ENCODE measurements at places on chromosomes 3 and 15.

DNA sequence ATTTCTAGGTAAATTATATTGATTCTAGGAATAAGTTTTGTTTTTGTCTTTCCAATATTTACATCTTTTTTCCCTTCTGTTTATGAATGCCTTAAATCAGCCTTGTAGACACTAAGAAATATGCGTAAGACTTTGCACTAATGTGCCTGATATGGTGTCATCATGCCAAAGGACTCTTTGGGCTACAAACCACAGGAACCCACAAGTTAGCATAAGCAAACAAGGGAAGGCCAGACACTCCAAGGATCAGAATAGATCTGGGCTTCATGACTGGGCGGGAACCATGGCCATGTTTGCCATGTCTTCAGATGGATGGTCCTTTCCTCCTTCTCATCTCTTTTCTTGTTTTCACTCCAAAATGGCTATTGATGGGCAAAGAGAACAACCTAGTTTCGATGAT is 242.2 kb upstream of the CHRNA7 start:
- no peak for DNase-seq

GRCh38 chr3:139586420-139587017 is 47.0 kb upstream of the RBP1 start:
- DNase-seq, result no peak

DNA sequence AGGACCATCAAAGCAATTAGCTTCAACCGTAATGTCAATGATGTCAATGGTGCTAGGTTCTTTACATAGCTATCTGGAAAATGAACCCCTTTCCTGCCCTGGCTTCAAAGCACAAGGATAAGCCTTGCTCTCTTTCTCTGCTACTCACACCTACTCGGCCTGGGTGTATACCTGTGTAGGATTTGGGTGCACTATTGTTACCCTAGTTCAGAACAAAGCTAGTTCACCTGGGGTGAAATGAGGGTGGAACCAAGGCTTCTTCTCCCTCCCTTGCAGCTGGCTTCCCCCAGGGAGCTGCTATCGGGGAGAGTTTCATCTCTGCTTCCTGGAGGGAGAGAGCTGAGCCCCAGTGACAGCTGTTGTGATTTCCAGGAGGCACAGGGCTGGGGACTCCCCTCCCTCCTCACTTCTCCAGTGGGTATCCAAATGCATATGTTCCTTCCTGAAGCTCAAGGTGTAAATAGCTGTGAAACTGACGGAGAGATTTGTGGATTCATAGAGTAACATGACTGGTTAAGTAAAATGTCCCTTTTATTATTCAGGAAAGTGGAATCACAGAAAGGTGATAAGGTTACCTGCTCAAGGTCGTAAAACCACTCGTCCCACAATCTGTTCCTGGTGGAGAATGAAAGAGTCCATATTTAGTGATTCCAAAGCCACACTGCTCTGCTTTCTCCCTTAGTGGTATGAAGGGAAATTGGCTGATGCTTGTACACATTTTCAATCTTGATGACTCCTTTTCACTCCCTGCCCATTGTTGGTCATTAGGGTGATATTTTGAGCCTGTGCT is 11.8 kb upstream of the C3orf70 start:
- DNase-seq, result no peak

- no peak for DNase-seq
Observed at GRCh38 chr15:91135201-91136130, 35.4 kb downstream of the SV2B start.

DNA sequence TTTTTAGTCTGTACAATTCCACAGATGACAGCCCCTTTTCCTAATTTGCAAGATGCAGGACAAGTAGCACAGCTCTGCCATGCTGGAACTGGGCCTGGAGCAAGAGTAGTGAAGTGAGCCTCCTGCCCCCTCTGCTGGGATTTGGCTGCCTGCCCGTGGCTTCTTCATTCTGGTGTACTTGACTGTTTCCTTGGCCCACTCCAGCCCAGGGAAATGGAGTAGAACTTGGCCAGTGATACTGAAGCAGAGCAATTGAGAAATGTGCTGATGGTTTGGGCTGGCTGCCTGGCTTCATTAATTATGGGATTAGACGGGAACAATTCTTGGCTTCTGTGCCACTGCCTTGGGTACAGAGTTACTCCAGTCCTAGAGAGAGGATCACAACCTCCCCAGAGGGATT is 2.8 kb downstream of the GPD1L start:
- no peak for DNase-seq

- DNase-seq, result no peak
Observed at GRCh38 chr3:73461547-73461946, 163.2 kb downstream of the PDZRN3 start.

- no peak for DNase-seq
Observed at GRCh38 chr3:70308760-70309159, 3.7 kb downstream of the MDFIC2 start.

GRCh38 chr15:66066481-66066880 is 187.1 kb downstream of the MEGF11 start:
- DNase-seq, result no peak

DNA sequence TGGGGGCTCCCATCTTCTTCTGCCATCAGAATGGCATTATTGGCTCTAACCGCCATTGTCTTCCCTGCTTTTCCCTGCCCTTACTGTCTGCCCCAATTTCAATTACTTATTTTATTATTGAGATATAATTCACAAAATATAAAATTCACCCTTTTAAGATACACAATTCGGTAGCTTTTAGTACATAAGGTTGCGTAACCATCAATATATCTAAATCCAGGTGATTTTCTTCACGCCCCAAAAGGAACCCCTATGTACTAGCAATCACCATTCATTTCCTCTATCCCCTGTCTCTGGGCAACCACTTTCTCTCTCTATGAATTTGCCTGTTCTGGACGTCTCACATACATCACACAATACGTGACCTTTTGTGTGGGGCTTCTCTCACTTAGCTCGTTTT is 18.0 kb downstream of the RBP2 start:
- no peak for DNase-seq

DNA sequence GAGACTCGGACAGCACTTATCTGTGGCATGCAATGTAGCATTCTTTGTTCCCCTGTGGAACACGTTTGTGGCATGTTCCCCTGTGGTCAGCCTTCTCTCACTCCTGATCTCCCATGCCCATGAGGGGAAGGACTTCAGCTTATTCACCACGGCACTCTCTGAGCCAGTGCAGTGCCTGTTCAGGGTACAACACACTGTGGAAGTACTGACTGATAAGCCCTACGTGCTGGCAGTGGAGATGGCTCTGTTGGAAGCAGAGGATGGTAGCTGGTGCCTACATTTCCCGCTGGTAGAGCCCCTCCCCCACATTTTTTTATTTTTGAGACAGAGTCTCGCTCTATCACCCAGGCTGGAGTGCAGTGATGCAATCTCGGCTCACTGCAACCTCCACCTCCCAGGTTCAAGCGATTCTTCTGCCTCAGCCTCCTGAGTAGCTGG is 43.5 kb upstream of the ETV5 start:
- no peak for DNase-seq

DNA sequence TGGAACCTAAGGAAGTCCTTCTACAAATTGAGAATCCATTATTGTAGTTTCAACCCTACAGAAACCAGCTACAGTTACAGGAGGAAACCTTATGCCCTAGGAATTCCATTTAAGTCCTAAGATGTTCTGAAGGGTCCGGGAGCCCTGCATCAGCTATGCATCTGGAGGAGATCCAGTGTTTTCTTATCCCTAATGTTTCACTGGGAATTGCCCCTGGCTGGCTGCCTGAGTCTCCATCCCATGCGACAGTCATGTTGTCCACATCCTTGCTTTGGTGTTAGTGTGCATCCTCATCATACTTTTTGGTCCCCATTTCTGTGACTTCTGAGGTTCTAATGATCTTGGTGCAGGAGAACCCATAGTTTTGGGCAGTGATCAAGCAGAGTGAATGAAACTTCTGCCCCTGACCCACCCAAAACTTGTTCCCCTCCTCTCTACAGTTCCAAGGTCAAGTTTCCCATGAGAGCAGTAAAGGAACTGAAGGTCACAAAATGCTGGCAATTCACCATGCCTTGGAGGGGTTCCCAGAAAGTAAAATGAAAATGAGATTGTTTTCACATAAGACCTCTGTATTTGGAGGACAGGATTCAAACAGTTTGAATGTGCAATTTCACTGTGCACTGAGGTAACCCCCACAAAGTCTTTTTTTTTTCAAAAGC is 121.9 kb upstream of the PHLDB2 start:
- no peak for DNase-seq

DNA sequence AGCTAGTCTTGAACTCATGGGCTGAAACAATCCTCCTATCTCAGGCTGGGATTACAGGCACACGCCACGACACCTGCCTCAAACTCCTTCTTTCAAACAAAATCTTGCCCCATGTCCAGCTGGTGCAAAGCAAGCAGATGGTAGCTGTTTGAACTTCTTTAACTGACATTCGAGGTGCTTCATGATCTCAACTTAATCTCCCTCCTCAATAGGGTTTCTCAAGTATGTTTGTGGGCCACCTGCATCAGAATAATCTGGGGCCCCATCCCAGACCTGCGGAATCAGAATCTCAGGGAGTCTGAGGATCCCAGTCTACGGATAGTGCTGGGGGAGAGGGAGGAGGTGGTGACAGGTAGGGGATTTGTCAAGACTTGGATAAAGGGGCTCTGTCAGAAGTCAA is 20.9 kb upstream of the TRH start:
- DNase-seq, result no peak

- peak; percentile 12 for DNase-seq
Observed at GRCh38 chr3:5187920-5188418, 462 bp downstream of the EDEM1 start.

DNA sequence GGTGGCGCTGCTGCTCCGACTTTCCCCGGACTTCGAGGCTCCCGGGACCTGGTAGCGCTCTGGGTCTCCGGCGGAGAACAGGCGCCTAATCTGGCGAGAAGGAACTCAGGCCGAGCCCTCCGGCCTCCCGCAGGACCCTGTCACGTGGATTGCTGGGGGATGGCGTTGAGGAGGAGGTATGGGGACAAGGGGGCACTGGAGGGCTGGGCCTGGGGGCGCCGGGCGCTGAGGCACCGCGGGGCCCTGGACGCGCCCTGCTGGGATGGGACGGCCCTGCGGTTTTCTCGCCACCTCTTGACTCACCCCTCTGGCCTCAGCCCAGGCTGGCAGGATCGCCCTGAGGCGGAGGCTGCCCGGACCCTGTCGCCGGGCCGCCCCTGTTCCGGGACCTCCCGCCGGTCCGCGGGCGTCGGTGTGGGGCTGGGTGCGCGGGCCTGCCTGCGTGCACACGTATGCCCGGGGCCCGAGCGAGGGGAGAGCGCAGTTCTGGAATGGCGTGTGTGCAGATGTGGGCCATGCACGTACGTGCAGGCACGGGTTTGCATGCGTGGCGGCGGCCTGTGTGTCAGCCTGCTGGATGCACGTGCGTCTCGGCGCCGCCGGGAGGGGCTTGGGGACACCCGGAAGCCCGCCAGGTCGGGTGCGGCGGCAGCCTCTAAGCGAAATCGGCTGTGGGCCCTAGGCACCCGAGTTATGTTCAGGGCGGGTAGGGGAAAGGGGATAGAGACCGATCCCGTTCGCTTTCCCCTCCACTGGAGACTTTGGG is 752 bp downstream of the C15orf39 start:
- DNase-seq, result peak; percentile 78

DNA sequence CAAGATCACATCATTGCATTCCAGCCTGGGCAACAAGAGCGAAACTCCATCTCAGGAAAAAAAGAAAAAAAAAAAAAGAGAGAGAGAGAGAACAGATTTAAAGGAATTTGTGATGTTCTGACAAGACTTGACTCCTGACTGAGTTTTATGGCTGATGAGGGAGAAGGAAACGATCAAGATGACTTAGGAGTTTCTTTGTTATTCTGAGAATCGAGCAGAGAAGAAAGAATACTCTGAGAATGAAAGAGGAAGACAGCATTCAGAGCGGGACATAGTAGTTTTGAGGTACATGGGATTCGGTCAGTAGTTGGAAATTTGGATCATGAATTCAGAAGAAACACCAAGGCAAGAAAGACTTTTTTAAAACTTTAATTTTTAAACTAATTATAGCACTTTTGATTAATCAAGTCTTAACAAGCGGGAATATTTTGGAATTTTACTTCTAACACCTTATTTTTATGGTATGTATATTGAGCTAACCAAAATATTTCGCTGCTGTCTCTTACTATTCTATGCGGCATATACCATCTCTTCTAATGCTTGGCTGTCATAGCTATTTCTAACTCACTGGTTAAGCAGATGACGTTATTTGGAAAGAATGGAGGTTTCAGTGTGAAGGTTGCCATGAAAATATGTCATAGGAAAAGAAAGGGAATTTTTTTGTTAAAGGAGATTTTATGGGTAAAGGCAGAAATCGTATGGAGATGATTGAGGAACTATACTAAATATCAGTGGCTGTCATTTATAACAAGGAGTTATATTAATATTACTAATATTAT is 644.1 kb downstream of the RBMS3 start:
- no peak for DNase-seq

DNA sequence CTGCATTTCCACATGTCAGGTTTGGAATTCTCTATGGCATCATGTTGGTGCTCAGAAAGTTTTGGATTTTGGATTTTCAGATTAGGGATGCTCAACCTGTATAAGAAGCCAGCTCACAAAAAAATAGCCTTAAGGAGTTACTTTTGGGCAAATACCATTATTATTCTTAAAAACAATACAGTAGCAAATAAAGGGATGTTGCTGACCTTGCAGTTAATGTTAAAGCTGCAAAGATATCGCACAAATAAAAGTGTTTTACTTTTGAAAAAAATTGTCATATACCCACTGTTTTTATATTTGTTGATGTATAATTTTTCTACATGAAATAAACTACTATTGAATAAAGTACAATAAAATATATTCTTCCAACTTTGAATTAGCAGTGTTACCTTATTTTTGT is 60.1 kb downstream of the LYSMD4 start:
- DNase-seq, result no peak

DNA sequence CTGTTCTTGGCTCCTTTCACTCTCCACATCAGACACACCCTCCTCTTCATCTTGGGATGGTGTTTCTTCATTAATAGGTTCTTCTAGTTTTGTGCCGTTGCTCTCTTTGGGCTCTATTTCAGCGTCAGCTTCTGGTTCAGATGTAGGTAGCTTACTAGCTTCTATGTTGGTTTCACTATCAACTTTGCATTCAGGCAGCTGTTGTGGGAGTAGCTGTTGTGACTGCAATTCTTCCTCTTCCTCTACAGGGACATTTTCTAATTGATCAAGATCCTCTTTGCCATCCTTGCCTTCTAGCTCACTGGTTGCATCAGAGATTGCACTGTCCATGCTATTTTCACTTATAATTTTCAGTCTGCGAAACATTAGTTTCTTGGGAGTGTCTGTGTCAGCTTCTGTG is 80.1 kb downstream of the SETD2 start:
- no peak for DNase-seq

- no peak for DNase-seq
Observed at GRCh38 chr3:58171126-58171525, 39.6 kb downstream of the DNASE1L3 start.

DNA sequence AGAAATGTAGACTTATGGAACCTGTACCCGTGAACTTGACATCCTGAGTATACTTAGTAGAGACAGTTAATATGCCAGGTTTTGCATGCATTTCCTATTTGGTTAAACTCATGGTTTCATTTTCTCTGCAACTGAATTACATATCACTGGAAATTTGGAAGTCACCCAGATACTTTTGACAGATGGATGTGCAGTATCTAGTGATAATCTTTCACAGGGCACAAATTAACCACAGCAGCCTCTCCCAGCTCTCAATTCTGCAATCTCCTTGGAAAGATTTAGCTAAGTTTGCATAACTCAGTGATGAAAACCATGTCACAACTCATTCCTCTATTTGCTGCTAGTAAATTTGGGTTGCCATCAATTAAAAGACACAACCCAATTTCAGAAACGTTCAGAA is 162.3 kb upstream of the TPM1 start:
- DNase-seq, result no peak
